NK-92 treated with Interleukin-12 subunit alpha and Interleukin-12 subunit beta, amount 100 ng/mL, for 24 hours (cell line): ENCODE measurements at places on chromosomes 5 and 9.

DNA sequence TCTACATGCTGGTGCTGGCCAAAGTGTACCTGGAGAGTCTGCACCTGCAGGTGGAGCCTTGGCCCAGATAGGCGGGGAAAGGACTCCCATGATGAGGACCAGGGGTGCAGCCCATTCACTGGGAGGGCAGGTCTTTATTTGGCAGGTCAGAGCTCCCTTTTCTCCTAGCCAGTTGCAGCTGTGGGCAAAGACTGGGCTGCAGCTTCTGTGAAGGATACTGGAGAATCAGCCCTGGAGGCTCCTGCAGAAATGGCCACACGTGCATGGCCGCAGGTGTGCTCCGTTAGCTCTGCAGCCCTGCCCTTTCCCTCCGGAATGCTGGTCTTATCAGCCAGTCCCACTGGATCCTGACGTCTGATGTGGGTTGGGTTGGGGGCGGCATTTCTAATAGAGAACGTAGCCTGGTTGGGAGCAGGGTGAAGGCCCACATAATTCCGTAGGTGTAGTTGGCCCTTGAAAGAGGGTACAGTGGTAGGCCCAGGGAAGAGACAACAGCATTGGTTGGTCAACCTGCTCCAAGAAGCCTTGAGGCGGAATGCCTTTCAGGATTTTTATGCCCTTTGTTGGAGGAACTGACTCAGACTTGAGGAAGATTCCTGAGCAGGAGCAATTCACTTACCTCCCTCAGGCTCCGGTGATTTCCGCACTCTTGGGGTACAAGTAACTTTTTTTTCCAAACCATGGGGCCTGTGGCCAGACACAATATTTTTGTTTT is 22.0 kb upstream of the TIFAB start:
- no peak for DNase-seq

GRCh38 chr5:40499518-40500273 is 180.0 kb upstream of the PTGER4 start:
- no peak for DNase-seq

GRCh38 chr5:24855485-24855884 is 210.7 kb upstream of the CDH10 start:
- no peak for DNase-seq

DNA sequence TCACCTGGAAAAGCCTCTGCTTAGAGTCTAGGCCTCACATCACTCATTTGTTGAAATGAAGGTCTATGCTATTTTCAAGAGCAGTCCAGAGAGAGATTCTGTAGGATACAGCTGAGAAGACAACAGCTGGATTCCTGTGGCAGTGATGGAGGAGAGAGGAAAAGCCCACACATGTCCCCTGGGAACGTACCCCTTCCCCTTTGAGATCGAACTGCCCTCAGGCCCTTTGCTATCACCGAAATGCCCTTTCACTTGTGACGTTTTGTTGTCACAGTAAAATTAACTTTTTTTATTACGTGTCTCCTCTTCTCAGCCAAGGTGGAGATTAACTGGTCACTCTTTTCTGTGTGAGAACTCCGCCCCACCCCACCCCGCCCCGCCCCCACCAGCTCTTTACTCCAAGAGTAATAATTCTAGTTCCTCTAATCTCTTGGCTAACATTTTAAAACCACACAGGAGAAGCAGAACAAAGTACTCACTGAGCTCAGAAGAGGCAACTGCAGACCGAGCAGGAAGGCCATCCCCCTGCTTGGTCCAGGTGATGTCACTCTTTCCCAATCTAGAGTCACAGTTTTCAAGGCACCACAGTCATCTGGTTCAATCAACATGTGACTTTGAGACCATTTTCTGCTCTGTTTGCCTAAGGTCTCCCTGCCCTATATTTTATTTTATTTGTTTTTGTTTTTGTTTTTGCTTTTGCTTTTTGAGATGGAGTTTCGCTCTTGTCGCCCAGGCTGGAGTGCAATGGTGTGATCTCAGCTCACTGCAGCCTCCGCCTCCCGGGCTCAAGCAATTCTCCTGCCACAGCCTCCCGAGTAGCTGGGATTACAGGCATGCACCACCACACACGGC is 105.6 kb downstream of the SUSD1 start:
- DNase-seq = no peak

- DNase-seq = no peak
Observed at GRCh38 chr5:96427824-96428223, 5.2 kb downstream of the PCSK1 start.

DNA sequence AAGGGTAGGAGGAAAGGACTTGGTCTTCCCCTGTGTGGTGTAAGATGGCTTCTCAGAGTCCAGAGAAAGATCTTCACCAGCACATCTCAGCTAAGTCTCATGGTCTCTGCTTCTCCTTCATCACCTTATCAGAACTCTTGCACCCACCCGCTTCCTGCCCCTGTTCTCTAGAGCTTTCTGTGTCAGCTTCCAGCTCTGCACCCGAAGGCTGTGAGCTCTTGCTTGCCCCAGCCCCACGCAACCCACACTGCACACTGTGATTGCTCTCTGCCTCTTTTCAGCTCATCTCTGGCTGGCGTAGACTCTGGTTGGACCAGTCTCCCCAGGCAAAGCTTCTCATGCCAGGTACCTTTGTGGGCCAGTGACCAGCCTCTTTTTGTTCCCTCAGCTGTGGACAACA is 93.2 kb upstream of the RAPGEF1 start:
- no peak for DNase-seq

DNA sequence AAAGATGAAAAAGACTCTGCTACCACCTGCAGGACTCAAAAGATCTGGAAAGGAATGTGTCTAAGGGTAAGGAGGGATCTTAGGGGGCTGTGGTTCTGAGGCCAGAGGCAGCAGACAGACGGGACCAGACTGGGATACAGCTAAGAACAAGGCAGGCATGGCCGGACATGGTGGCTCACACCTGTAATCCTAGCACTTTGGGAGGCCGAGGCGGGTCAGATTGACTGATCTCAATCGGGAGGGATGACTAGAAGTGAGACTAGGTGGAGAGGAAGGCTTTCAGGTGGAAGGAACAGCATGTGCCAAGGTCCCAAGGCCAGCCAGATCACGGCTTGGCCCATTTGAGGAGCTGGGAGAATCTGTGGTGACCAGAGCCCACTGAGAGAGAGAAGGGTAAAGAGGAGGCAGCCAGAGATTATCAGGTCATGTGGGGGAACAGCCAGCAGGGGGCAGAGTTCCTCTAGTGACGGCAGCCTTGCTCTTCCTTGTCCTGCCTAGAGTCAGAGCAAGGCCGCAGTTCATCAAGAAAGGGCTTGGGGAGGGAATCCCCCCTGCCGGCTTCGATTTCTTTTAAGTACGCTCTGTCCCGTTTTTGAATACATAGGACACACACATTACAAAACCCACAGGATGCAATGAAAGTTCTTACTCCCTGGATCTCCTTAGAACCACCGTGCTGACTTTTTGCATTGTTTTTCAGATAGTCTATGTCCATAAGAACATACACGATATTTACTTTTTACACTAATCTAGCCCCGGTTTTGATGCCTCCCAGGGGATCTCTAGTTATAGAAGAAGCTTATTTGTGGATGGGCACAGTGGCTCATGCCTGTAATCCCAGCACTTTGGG is 2.6 kb upstream of the OLFML2A start:
- peak; percentile 29 for DNase-seq

DNA sequence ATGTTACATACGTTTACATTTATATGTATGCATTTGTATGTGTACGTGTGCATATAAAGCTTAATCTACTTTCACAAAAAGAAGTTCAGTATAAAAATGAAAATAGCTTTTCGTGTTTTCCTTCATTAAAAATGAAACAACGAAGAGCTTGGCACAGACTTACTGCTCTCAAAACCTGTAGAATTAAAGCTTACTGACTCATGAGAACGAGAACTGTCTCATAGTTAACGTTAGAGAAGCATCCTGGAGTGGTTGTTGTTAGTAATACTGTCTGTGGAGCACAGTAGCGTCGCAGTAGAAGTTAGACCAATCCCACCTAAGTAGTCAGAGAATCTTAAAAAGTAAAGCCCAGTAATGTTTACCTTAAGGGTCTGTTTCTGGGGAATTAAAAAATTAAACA is 1.3 kb downstream of the MAT2B start:
- no peak for DNase-seq

GRCh38 chr9:106962615-106963363 is 99.8 kb downstream of the ZNF462 start:
- DNase-seq = no peak

DNA sequence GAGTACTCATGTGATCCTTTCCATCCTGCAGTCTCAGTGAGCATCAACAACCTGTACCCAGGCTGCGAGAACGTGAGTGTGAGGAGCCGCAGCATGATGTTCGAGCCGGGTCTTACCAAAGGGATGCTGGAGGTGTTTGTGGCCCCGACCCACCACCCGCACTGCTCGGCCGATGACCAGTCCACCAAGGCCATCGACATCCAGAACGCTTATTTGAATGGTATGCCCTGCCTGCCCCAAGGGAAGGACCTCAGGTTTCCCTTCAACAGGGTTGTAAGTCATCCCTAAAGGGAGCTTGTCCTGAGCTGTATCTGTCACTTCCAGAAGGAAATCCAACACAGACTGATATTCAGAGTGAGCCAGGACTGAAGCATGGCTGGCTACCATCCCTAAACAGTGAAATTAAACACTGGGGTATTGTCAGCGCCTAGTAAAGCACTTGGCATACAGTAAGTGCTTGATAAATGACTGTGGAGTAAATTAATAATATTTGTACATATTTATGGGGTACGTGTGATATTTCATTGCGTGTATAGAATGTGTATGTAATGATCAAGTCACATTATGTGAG is 39.3 kb upstream of the CTSL start:
- DNase-seq = no peak

GRCh38 chr9:126517833-126518356 is 95.8 kb upstream of the LMX1B start:
- no peak for DNase-seq

DNA sequence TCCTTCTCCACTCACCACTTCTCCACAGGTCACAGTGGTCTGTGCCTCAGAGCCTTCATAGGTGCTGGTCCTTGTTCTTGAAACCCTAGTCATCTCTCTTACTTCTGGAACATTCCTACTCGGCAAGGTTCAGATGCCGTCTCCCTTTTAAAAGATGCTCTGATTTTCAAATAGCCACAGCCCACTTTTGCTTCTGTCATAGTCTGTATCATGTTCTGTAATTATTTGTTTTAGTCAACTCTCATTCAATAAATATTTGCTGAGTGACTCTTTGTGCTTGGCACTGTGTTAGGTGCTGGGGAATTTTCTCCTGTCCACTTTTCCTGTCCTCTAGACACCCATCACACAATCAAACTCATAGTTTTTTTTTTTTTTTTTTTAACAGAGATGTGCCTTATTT is 181.3 kb upstream of the IL12B start:
- DNase-seq = no peak

DNA sequence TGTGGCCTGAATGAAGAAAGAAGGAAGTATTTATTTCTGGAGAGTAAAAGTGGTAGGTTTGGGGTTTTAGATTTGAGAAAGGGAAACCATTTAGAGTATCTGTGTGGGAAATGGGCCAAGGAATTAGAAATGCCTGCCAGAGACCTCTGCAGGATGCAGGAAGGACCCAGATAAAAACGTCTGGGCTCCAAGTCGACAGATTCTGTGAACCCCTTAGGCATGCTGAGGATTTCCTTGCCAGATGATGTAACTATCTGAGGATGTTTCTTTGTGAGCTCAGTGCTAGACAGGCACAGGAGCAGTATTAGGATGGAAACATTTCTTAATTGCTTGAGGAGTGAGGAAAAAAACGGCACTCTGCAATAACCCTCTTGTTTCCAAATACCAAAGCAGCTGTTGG is 251.8 kb upstream of the DMRT1 start:
- no peak for DNase-seq

DNA sequence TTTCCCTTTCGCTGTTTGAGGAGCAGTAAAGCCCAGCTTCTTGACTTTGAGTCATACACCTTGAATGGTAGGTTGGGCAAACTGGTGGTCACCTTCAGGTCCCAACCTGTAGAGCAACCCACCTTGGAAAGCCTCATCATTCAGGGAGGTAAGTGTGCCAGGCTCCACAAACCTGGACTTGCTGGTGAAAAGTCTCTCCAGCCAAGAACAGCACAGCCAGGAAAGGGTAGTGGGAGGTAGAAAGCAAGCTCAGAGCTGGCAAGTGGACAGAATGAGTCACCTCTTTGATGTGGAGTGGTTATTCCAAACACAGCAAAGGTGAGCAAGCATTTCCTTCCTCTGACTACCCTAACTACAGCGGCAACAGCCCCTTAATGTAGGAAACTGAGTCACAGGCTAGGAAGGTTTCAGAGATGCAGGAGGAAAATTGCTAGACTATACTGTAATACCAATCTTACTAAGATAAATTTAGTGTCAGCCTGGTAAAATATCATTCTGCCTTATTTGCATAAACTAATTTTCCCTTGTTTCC is 117.5 kb upstream of the MTAP start:
- no peak for DNase-seq

DNA sequence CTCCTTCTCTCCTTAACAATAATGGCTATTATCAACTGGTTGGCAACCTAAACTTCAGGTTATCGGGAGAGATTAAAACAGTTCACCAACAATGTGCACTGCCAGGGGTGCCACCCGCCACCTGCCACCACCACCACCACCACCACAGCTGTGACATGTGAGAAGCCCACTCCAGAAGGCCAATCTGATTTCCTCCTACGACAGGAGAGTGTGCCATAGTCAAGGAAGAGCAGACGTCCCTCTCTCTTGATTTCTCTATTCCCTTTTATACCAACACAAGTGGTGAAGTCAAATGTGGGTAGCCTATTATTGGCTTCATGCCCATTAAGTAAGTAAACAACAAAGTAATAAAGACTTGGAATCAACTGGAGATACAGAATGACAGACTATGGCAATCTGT is 22.4 kb downstream of the GNAQ start:
- no peak for DNase-seq

GRCh38 chr5:41263335-41263734 is 50.0 kb upstream of the C6 start:
- no peak for DNase-seq
